ENCODE measurements at places on chromosomes 12 and 14.

DNA sequence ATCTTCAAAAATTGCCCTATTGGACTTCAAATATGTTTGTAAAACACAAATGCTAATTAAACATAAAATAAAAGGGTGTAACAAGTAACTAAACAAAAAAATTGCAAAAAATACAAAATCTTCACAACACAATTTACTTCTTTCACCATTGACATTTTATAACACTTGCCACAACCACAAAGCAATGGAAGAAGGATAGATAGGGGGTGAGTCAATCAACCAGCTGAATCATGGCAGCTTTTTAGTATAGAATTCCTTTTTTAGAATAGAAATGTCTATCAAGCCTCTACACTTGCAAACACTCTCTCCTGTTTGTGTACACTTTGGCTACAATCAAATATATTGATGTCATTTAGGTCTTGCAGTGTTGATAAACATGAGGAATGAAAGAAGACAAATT is 232.7 kb downstream of the SLC16A7 start:
- no peak for DNase-seq

DNA sequence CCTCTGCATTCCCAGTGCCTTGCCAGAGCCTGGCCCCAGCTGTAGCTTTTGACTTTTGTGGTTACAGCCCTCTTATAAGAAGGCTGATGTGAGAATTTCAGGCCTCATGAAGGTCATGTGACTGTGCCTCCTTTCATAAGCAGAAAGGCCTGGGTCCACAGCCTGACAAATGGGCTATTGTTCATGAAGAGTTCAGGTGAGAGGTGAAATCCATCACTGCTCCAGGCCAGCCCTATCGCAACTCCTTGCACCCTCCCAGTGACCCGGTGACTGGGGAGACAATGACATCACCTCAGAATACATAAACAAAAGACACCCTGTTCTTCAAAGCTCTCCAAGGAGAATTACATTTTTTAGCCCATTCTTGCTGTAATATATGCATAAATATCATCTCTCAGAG is 321.5 kb downstream of the PCNX1 start:
- no peak for DNase-seq

- DNase-seq, result peak; percentile 39
Observed at GRCh38 chr12:56257491-56258067, 605 bp downstream of the ANKRD52 start.

DNA sequence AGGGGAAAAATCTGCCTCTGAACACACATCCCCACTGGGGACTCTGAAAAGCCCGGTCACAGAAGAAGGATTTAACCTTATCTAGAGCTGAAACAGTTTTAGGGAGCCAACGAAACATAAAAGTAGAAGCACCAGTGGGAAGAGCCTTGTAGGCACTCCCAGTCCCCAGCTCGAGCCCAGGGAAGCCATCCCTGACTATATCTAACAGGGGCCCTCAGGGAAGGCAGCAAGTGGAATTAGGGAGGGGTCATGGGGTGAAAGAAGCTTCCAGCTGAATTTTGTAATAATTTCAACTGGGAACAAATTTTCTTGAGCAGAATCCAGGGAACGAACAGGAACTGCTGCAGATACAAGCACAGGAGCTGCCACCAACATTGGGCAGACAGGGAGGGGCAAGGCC is 127.8 kb downstream of the BMP4 start:
- no peak for DNase-seq

DNA sequence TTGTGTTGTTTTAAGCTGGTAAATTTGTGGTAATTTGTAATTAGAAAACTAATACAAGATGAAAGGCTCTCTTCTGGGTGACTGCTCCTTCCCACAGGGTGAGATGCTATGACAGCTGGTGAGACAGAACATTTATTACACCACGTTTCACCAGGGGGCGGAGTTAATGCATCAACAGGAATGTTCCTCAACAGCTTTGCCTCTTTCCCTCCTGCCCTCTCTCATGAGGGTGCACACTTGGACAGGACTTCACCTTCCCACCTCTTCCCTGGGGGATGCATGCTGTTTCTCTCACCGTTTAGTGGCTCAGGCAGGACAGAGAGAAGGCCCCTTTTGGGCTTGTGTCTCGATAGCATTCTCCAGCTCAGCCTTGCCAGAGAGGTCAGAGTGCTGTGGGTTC is 13.4 kb upstream of the PPP1R1A start:
- DNase-seq, result no peak

- no peak for DNase-seq
Observed at GRCh38 chr14:71905031-71905430, 27.2 kb upstream of the RGS6 start.

GRCh38 chr12:11657511-11657910 is 8.0 kb downstream of the ETV6 start:
- DNase-seq, result no peak

DNA sequence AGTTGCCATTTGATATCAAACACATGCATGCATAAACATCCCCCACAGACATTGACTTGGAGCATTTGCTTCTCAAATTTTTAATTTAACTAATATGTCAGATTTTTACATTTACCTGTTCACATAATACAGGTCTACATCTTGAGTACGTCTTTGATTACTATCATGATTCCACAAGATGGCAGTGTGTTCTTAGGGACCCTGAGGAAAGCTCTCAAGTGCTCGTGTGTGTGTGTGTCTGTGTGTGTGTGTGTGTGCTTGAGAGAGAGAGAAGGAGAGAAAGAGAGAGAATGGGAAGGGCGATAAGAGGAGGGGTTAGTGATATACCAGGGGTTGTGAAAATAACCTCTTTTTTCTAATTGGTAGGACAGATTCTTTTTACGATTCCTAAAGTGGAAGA is 167.1 kb upstream of the OR4E1 start:
- no peak for DNase-seq
